ENCODE measurements at places on chromosomes 7 and 10. TPM values are rescaled to one million over a fixed set of nuclear protein-coding genes. Genes with fewer than 3 reads are reported as not detected.

Gene POLR2J2
- 3.9 TPM for total RNA-seq

Gene CRYGN
- total RNA-seq, result 0.74 TPM

Gene GIMAP8
- 0.09 TPM for total RNA-seq

Gene ASAH2
- total RNA-seq, result 1.00 TPM

Gene PNLIPRP1
- not detected for total RNA-seq

Gene LMTK2
- total RNA-seq, result 7.0 TPM

Gene EXOC4
- 137 TPM for total RNA-seq

Gene SNCG
- 23.8 TPM for total RNA-seq

Gene RBM20
- total RNA-seq, result under 0.01 TPM
